ENCODE measurements at places on chromosomes 7 and 10.

- no peak for DNase-seq
Observed at GRCh38 chr7:114422507-114423501, 8.2 kb downstream of the FOXP2 start.

DNA sequence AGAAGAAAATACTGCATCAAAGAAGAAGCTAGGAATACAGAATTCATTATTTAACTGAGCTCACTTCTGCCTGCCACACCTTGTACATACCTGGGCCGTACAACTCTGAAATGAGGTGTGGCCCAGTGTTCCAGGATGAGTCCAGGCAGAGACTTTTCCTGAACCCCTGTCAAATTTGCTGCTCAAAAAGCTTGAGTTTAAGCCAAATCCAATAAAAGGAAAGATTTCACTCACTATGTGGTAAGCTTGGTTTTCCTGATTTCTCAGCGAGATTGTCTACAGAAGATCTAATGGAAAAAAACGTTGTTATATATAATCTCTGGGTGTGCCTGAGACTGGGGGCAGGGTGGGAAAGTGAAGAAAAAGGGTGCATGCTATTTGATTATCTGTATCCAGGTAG lies 72.1 kb upstream of the EGFR start:
- no peak for DNase-seq

- DNase-seq, result no peak
Observed at GRCh38 chr7:6614953-6615722, at the start of gene ZNF853. TSS of gene ZNF853 (plus strand) at chr7:6615610. CDS start at chr7:6616175, 565 bp downstream.

DNA sequence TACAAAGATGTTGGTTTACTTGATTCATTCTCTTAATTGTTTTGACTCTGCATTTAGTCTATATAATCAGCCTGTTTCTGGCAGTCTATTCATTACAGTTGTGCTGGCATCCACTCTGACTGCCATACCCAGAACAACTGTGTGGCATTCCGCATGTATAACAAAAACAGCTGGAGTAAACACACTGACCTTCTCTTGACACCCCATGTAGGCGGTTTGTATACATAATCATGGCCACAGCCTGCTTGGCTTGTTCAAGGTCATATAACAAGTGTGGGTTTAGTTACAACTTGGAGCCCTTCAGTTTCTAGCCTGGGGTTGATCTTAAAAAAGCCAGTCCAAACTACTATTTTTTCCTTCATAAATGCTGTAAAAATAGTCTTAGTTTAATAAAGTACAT lies 70.9 kb downstream of the MBL2 start:
- DNase-seq, result no peak

GRCh38 chr7:148916186-148916585 lies 32.1 kb upstream of the EZH2 start:
- DNase-seq, result no peak

GRCh38 chr7:505171-505570 lies 14.5 kb downstream of the PDGFA start:
- DNase-seq, result no peak

- no peak for DNase-seq
Observed at GRCh38 chr10:116197946-116198675, 74.9 kb downstream of the GFRA1 start.

GRCh38 chr7:130210181-130210935 lies 2.7 kb downstream of the SSMEM1 start:
- no peak for DNase-seq

GRCh38 chr10:53843736-53844362 lies 957.2 kb downstream of the PCDH15 start:
- DNase-seq, result no peak

- no peak for DNase-seq
Observed at GRCh38 chr10:13942035-13942434, 355.3 kb downstream of the PRPF18 start.

DNA sequence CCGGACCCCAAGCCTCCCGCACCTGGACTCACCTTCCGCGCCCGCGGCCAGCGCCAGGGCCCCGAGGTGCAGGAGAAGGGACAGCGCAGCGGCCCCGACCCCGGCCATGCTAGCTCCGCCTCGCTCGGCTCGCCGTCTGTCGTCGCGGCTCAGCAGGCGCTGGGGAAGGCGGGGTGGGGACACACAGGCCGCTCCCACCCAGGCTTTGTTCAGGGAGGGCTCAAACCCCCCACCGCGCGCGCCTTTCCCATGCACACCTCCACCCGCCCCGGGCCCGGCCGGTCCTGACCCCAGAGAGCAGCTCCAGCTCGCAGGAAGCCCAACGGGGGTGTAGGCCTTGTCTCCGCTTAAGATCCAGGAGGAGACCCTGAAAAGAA lies at the start of gene KCP:
Gene KCP (minus strand): TSS at position 141 of the 377 bp plus-strand sequence. CDS start 33 bp downstream, at position 108.
- DNase-seq, result no peak

GRCh38 chr10:78968943-78969342 lies 99.8 kb upstream of the ZMIZ1 start:
- DNase-seq, result no peak

DNA sequence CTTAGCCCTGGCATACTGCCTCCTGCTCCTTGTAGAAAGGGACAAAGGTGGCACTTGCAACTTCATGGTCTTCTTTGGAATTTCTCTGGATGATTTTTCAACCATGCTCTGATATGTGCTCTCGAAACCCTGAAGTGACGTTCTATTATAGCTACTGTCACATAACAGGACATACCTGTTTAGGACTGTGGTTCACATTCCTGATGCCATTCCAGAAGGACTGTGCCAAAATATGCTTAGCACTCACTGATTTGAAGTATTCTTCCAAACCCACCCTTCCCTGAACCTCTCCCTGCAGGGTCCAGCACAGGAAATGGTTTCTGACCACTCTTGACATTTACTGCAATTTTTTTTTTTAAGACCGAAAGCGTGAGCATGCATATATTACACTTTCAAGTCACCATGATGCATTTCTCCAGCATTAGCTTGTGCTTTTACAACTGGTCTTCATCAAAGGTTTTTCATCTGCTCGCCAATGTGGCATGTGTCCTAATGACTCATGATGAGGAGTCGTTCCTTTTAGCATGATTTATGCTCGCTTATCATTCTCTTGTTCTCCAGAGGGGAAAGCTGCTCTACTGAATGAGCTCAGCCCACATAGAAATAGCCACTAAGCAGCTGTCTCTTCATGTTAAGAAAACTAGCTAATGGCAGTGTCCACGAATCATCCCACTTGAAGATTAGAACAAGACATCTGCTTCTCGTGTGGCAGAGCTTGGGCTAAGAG lies 135.2 kb downstream of the ADAM12 start:
- DNase-seq, result no peak

DNA sequence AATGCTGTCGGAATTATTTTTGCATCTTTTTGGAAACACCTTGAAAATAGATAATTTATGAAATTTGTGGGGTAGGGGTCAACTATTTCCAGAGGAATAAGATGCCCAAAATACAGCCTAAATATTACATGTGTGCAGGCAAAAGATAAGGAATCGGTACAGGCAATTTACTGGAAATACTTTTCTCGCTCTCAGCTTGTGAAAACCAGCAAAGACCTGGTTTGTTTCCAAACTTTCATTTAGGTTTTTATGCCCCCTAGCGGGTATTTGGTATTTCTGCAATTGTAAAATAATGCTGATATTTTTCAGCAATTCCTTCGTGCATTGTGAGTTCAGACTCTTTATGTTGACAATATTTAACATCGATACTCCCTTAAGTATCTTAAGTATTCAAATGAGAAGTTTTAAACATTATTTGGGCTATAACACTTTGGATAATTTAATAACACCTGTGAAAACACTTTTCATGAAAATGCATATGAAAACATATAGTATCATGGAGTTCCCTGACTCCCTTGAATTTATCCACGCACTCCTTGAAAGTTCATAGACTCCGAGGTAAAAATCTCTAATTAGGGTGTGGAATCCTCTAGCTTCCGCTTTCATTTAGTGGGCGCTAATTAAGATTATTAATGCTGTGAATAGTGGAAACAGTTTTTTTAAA lies 132.4 kb downstream of the TSPAN12 start:
- DNase-seq, result no peak

- no peak for DNase-seq
Observed at GRCh38 chr7:99618726-99619125, 2.0 kb downstream of the ZSCAN25 start.

DNA sequence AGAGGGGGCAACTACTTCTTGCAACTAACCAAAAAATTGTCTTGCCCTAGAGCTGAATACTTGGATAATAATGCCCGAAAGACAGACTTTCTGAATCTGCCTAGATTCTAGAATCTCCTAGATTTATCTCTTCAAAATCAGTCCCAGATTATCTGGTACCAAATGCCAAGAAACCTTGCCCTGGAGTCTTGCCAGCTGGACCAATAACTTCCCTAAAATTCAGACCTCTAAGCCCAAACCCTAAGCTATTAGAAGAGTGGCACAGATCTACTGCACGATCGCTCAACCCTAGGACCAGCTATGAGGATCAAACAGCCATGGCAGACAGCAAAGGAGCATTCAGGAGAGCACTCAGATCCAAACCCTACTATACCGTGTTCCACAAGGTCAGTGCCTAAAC lies 45.0 kb downstream of the ARMH3 start:
- DNase-seq, result no peak

DNA sequence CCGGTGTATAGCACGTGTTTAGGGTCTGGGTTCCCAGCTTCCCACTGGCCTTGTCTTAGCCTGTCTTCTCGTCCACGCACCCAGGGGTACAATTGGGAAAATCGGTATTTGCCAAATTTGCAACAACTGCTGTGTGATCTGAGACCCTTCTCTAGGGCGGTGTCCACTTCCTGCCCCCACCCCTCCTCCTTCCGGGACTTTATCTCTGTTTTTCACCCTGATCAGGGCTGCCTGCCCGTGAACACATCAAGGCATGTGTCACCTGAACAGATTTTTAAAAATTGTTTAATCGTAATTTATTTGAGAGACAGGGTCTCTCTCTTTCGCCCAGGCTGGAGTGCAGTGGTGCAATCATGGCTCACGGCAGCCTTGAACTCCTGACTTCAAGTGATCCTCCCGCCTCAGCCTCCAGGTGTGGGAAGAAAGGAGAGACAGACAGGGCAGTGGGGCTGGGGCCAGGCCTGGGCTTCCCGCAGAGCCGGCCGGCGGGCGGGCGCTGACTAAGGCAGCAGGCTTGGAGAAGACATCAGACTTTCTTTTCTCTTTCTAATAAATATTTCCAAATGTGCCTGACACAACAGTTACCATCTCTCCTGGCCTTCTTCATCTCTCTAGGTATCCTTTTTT lies 27.5 kb downstream of the ELFN1 start:
- DNase-seq, result no peak

- DNase-seq, result no peak
Observed at GRCh38 chr7:22286436-22286835, 70.5 kb downstream of the RAPGEF5 start.

DNA sequence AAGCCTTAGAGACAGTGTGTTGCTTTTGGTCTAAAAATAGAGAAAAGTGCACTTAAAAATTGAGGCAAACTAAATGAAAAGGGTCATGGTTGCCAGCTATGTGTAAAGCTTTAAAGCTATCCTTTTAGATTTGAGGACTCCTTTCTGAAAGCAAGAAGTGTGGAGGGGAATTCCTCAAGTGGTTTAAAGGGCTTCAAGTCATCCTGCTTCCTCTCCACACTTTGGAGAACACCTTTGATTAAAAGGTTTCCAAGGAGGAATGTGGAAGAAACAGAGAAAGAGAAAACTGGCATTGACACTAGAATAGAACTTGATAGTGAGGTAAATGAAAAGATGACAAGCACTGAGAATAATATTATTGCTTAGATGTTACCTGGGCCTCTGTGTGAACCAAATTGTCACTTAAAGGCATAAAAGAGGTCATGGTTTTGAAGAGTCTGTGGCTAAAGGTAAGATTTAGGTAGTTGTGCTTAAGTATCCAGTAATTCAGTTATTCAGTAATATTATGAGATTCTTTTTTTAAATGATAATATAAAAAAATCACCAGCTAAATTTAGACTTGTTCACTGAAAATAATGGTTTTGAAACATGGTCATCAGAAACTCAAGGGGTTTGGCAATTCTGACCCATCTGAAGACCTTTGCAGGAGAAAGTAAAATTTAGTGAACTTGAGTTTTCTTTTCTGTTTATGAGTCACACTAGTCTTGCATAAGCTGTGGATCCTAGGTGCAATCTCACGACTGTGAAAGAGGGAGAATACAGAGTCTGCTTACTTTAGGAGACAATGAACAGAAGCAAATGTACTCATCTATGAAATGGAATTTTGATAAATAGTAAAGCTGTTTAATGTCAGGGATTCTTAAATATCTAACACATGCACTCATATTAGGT lies 466.0 kb downstream of the KIF20B start:
- DNase-seq, result no peak

GRCh38 chr7:117006907-117007684 lies 53.8 kb downstream of the ST7 start:
- DNase-seq, result no peak

DNA sequence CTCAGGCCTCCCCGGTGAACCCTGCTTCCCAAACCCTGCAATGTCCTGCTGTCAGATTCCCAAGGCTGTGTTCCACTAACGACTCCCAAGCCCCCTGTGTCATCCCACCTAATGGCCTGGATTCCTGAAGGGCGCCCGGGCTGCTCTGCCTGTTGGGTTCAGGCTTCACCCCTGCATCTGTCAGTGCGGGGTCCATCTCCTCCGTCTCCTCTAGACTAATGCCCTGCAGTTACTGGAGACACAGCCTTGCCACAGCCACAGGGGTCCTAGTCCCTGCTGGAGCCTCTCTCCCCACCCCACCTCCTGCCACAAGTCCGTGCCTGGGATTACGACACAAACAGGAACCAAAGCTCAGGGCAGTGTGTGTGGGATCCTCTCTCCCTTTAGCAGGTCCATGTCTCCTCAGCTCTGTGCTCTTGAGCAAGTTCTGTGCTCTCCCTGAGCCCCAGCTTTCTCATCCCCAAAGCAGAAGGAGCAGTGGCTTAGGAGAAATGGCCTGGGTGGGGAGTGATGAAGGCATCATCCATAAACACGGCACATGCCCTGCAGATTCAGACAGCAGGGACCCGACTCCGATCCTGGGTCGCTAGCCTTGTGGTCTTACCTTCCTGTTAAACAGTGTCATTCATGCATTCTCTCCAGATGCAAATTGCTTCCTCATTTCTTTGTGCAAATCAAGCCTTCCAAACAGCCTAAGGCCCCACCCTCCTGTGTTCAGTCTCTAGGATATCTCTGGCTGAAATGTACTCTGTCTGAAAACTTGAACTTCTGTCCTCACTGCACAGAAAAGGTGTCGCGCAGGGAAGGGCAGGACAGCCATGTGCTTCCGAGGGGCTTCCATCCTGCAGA lies 8.2 kb upstream of the RBP3 start:
- no peak for DNase-seq

All from stimulated activated CD8-positive, alpha-beta memory T cell treated with anti-CD3 and anti-CD28 coated beads, Interleukin-4, amount 100 ng/mL, for 4 hours (primary cell).